ENCODE measurements at places on chromosomes 12 and 14. TPM values are rescaled to one million over a fixed set of nuclear protein-coding genes. Genes with fewer than 3 reads are reported as not detected.

DNA sequence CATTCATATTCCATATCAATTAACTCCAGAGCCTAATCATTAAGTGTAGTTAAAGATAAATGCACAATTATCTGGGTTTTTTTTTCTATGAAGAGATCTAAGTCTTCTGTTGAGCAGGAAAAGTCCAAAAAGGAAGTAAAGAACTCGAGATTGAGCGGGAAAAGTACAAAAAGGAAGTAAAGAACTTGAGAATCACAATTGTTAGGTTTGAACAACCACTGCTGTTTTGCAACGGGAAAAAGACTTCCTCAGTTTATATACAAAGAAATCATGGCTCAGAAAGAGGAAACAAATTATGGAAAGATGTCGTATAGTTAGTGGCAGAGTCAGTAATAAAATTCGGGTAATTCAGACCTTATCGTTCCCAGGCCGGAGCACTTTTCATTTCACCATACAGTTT, 63.3 kb downstream of the PPP1R12A start:
- peaks cover 10% of the 10 kb centered on the region for H3K36me3 ChIP-seq
- no peak overlapping the region for H3K27ac ChIP-seq
- no peaks in the 10 kb centered on the region for H3K27me3 ChIP-seq
- no peaks in the 10 kb centered on the region for H3K4me1 ChIP-seq
- H3K4me3 ChIP-seq = no peak overlapping the region
- no peak for DNase-seq

DNA sequence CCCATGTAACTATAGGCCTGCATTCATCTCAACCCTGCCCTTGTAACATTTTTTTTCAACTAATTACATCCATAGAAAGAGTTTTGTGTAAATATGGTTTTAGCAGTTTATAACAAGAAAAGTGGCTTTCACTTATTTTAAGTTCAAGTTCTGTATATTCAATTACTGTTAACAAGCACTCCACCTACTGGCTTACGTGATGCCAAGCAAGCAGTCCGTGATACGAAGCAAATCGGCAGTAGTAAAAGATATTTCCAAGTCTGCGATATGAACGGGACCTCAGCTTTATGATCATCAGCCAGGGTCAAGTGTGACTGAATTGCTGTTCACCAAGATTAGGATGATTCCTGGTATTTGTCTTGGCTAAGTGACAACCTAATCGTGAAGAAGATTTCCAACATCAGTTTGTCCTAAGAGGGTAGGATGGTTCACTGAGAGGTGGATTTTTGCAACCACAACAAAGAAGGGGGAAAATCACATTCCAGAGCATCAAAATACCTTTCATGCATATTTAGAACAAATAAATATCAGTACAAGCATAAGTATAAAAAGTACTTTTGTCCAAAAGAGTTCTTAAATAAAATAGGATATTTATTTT, 456.2 kb downstream of the FOXG1 start:
- H3K36me3 ChIP-seq = no peaks in the 10 kb centered on the region
- H3K27ac ChIP-seq = no peak overlapping the region
- H3K27me3 ChIP-seq = no peaks in the 10 kb centered on the region
- no peak overlapping the region for H3K4me3 ChIP-seq

DNA sequence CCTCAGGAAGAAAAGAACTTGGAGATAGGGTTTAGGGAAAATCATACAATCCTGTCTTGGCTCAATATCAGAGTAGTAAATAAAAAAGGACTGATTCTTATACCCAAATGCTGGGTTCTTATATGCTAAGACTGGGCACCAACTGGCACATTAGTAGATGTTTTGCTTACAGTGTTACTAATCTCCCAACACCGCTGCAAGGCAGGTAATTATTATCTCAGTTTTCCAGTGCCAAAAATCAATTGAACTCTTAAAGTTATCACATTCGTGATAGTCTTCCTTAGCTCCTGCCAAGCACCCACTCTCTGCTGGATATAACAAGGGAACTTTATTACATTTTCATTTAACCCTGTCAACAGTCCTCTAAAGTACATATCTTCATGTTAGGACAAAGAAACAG, 25.0 kb upstream of the HIGD1C start:
- no peak overlapping the region for H3K27ac ChIP-seq
- H3K4me1 ChIP-seq = peaks cover 13% of the 10 kb centered on the region
- H3K27me3 ChIP-seq = no peaks in the 10 kb centered on the region
- no peak overlapping the region for H3K4me3 ChIP-seq
- DNase-seq = no peak
- no peaks in the 10 kb centered on the region for H3K36me3 ChIP-seq

- peaks cover 7% of the 10 kb centered on the region for H3K4me1 ChIP-seq
- H3K4me3 ChIP-seq = no peak overlapping the region
- peaks cover 15% of the 10 kb centered on the region for H3K36me3 ChIP-seq
- peak; percentile 98 for DNase-seq
- no peak overlapping the region for H3K27ac ChIP-seq
- H3K27me3 ChIP-seq = no peaks in the 10 kb centered on the region
These were observed 49.4 kb downstream of the GPATCH2L start for GRCh38 chr14:76201162-76201561.

DNA sequence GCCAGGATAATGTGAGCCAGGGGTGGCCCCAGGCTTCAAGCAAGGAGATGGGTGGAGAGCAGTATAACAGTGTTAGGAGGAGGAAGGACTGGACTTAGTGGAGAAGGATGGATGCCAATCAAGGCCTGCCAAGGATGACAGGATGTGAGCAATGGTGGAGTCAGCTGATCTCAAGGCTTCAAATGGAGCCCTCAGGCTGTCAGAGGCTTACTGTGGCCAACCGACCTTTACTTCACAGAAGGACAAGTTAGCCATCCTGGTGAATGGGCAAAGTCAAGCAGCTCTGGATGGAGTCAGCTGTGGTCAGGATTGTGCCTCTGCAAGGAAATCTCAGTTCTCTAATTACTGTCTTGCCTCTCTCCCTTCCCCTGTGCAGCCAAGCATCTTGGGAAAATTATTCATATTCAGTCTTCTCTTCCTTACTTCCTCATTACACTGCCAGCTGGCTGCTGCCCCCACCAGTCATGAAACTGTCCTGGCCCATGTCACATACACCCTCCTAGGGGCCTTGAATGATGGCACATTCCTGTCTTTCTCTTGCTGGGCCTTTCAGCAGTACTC, 7.6 kb upstream of the STAT6 start:
- H3K36me3 ChIP-seq = no peaks in the 10 kb centered on the region
- no peak overlapping the region for H3K27ac ChIP-seq
- no peak overlapping the region for H3K4me3 ChIP-seq

DNA sequence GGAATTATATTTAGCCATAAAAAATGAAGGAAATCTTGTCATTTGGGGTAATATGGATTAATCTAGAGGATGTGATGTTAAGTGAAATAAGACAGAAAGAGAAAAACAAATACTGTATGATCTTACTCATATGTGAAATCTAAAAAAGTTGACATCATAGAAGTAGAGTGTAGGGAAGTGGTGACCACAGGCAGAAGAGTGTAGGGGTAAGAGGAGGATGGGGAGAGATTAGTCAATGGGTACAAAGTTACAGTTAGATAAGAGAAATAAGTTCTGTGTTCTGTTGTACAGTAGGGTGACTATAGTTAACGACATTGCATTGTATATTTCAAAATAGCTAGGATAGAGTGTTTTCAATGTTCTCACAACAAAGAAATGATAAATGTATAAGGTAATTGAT, 87.0 kb downstream of the TSHR start:
- no peak overlapping the region for H3K27ac ChIP-seq
- DNase-seq = no peak
- no peaks in the 10 kb centered on the region for H3K27me3 ChIP-seq
- no peak overlapping the region for H3K4me3 ChIP-seq

DNA sequence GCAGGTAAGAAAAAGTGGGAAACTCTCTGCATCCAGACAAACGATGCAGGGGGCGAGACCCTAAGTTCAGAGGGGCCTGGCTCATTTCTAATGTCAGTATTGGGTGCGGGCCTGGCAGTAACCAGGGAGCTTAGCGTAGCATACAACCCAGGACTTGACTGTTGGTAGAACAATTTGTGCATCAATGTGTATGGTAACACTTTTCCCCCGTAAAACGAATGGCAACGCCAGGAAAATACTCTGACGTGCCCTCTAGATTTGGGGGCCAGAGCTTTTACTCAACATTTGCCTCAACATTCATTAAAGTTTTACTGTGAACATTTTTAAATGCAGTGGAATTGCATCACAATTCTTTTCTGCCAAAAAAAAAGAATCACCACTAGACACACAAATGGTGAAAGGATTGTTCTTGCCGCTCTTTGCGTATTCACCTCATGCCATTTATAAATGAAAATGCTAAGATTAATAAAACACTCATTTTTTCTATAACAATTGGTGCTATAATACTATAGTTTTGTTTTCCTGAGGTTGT, 867 bp downstream of the RHOJ start:
- no peaks in the 10 kb centered on the region for H3K36me3 ChIP-seq
- H3K4me3 ChIP-seq = peak overlapping the region; percentile 52
- H3K27ac ChIP-seq = peak overlapping the region; percentile 90
- peak; percentile 10 for DNase-seq
- peaks cover 2% of the 10 kb centered on the region for H3K4me1 ChIP-seq

GRCh38 chr14:73695997-73696396, 18.2 kb downstream of the PNMA1 start:
- no peak for DNase-seq
- no peak overlapping the region for H3K27ac ChIP-seq
- H3K4me1 ChIP-seq = peaks cover 4% of the 10 kb centered on the region
- H3K4me3 ChIP-seq = no peak overlapping the region
- peaks cover 4% of the 10 kb centered on the region for H3K36me3 ChIP-seq
- no peaks in the 10 kb centered on the region for H3K27me3 ChIP-seq

- no peaks in the 10 kb centered on the region for H3K4me1 ChIP-seq
- H3K27ac ChIP-seq = no peak overlapping the region
- no peak overlapping the region for H3K4me3 ChIP-seq
These were observed 181.3 kb downstream of the KIF26A start for GRCh38 chr14:104319491-104320241.

GRCh38 chr12:98058838-98059237, 456.6 kb upstream of the TMPO start:
- no peak overlapping the region for H3K27ac ChIP-seq
- no peak overlapping the region for H3K4me3 ChIP-seq
- H3K4me1 ChIP-seq = no peaks in the 10 kb centered on the region
- no peaks in the 10 kb centered on the region for H3K27me3 ChIP-seq

DNA sequence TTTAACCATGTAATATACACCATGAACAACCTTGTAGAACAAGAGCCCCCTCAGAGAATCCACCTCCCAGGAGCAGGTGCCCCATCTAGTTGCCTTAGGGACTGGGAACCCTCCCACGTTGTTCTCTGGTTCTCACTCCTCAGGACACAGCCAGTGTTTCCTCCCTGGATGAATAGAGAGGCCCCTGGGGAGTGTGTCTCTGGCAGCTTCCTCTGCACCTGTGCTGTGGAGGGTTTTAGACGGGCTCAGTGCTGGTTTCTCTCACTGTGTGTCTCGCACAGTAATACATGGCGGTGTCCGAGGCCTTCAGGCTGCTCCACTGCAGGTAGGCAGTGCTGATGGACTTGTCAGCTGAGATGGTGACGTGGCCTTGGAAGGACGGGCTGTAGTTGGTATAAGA, 581.3 kb downstream of the TMEM121 start:
- H3K27ac ChIP-seq = no peak overlapping the region
- no peak overlapping the region for H3K4me3 ChIP-seq
- H3K36me3 ChIP-seq = no peaks in the 10 kb centered on the region
- no peak for DNase-seq

DNA sequence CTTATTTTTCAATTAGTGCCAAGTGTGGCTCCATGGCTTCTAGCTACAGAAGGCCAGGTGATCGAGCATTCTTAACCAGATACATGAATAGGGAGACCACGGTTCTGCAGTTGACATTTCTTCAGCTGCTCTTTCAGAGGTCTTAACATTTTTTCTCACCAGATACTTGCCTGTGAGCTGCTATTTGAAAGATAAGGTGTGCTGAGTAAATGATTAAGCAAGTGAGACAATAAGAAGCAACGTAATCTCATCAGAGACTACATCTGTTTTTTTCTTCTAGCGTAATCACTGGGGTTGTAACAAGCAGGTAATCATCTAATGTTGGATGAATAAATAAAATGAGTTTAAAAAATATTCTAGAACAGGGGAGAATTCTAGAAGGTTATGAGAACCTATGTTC, 912.9 kb downstream of the DIO2 start:
- no peak overlapping the region for H3K4me3 ChIP-seq
- H3K4me1 ChIP-seq = peaks cover 2% of the 10 kb centered on the region
- H3K27ac ChIP-seq = no peak overlapping the region
- no peak for DNase-seq

DNA sequence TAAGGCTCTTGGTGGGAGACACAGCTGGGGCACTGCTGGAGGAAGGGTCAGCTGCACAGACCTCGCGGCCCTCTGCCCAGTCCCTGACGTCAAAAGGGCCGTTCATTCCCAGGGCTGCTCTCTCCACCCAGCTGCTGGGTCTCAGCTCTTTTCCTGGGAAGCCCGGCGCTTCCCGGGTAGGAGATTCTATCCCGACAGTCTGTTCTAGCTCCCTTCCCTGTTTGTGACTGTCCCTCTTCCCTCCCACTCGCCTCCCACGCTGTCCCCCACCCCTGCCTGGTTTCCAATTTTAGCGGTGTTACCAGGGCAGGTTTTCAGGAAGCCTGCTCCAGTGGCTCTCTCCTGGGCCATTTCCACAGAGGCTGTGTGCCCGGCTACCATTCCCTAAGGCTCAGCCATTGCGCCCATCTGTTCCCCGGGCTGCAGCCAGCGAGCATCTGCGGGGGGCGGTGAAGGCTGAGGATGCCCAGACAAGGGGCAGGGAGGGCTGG, 186.6 kb downstream of the CACNA1C start:
- DNase-seq = peak; percentile 41
- H3K27me3 ChIP-seq = no peaks in the 10 kb centered on the region
- H3K36me3 ChIP-seq = no peaks in the 10 kb centered on the region
- H3K4me3 ChIP-seq = no peak overlapping the region
- peaks cover 12% of the 10 kb centered on the region for H3K4me1 ChIP-seq

DNA sequence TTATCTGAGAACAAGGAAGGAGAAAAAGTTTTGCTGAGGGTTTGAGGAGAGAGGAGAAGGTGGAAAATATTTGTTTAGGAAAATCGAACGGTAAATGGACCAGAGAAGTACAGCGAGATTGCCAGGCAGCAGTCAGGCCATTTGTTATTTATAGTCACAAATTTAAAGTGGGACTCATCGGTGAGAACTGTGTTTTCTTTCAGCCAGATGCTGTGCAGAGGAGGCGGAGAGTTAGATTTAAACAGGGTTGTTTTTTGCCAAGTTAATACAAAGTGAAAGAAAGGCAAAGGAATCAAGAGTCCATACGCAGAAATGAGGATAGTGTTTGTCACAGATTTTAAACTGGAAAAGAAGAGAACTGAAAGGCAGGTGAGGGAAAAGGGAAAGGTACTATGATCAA, 200.6 kb upstream of the CNOT2 start:
- no peak overlapping the region for H3K4me3 ChIP-seq
- no peaks in the 10 kb centered on the region for H3K27me3 ChIP-seq
- no peaks in the 10 kb centered on the region for H3K36me3 ChIP-seq

GRCh38 chr14:69041783-69042182, 62.7 kb upstream of the ACTN1 start:
- no peak overlapping the region for H3K27ac ChIP-seq
- no peak for DNase-seq
- no peaks in the 10 kb centered on the region for H3K27me3 ChIP-seq

- no peak overlapping the region for H3K4me3 ChIP-seq
- no peaks in the 10 kb centered on the region for H3K36me3 ChIP-seq
- no peaks in the 10 kb centered on the region for H3K4me1 ChIP-seq
These were observed 14.8 kb upstream of the RNASE10 start for GRCh38 chr14:20490563-20490962.

Gene RAB3IP
- 2.7 TPM for total RNA-seq

Gene PLCZ1
- not detected for total RNA-seq

Gene TRAF3
- 25.3 TPM for total RNA-seq

Gene IL31
- total RNA-seq = not detected

Gene R3HDM2
- total RNA-seq = 6.1 TPM

Gene P3H3
- 27.8 TPM for total RNA-seq

Gene ARHGEF40
- 18.1 TPM for total RNA-seq

Gene TMED8
- 6.9 TPM for total RNA-seq

Gene CDKN3
- total RNA-seq = 48.9 TPM

Gene SLC6A12
- total RNA-seq = not detected

Data from IMR-90 (cell line).